ENCODE measurements at places on chromosomes 11 and 22. TPM values are rescaled to one million over a fixed set of nuclear protein-coding genes. Genes with fewer than 3 reads are reported as not detected.

OR10G8 gene
- polyA plus RNA-seq, result not detected

OR51M1 gene
- polyA plus RNA-seq, result not detected

MIF gene
- 2,816 TPM for polyA plus RNA-seq

GAL3ST3 gene
- not detected for polyA plus RNA-seq

PKP3 gene
- not detected for polyA plus RNA-seq

NUDT22 gene
- polyA plus RNA-seq, result 93.1 TPM

SLC16A8 gene
- not detected for polyA plus RNA-seq

XKR3 gene
- polyA plus RNA-seq, result not detected

SGSM1 gene
- polyA plus RNA-seq, result not detected

ARHGAP42 gene
- 0.69 TPM for polyA plus RNA-seq

GPR83 gene
- not detected for polyA plus RNA-seq

C22orf31 gene
- polyA plus RNA-seq, result not detected

FZD4 gene
- polyA plus RNA-seq, result not detected

FAM83F gene
- not detected for polyA plus RNA-seq

RTN4R gene
- 0.89 TPM for polyA plus RNA-seq

OR5B2 gene
- not detected for polyA plus RNA-seq

BARX2 gene
- not detected for polyA plus RNA-seq
